Suppressor macrophage treated with lipopolysaccharide for 4 hours (primary cell): ENCODE measurements at places on chromosomes 5 and 9.

DNA sequence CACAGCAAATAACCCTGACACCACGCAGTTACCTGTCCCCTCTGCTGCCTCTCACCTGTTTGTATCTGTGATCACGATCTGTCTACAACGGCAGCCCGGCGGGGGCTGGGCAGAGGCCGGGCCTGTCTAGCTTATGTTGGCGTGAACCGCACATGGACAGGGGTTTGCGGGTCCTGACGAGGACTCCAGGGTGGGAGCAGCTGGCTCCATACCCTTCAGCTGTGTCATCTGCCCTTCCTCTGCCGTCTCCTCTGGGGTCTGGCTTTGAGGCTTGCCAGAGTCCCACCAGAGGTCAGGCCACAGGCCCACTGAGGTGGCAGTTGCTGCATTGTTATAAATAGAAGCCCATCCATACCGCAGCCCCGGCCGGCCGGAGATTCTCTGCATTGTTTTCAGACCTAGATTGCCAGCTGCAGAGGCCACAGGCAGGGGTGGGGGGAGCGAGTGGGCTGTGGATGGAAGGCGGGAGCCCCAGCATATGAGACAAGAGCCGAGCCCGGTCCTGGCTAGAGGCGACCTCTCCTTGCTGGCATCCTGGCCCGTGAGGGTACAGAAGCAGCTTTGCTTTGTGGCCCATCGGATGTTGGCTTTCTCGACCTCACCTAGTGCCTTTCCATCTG lies 37.8 kb downstream of the FAM78A start:
- DNase-seq = no peak

- no peak for DNase-seq
These were observed 99.2 kb downstream of the DAPK1 start for GRCh38 chr9:87596862-87597261.

DNA sequence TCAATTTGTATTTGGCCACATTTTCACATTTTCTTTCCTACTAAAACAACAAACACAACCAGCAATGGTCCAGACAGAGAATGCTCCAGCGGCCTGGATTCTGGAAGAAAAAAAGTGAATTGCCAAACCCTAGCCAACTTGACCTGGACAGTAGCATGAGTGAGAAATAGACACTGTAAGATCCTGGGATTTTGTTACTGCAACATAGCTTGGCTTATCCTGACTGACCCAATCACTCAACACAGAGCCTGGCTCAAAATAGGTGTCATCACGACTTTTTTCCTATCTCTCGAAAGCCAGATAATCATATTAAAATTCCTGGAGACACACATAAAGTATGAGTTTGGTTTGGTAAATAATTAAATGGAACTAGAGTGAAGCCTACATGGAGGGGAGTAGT lies 25.4 kb upstream of the MVB12B start:
- DNase-seq = no peak

DNA sequence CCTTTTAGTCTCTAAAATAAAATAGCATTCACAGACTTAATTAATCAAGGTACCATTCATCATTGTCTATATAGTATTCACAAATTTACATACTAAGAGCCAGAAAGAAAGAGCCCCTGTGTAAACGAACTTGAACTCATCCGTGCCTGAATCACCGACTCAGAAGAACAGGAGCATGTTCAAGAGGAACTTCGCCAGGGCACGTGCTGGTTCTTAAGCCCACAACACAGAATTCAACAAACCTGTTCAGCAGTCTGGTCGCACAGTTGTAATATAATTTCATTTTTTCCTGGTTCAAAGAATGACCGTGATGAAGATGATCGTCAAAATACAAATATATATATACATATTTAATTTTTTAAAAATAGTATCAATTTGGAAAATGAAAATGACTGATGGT lies 141.9 kb downstream of the CETN3 start:
- no peak for DNase-seq
